ENCODE measurements at places on chromosomes 16 and 17.

DNA sequence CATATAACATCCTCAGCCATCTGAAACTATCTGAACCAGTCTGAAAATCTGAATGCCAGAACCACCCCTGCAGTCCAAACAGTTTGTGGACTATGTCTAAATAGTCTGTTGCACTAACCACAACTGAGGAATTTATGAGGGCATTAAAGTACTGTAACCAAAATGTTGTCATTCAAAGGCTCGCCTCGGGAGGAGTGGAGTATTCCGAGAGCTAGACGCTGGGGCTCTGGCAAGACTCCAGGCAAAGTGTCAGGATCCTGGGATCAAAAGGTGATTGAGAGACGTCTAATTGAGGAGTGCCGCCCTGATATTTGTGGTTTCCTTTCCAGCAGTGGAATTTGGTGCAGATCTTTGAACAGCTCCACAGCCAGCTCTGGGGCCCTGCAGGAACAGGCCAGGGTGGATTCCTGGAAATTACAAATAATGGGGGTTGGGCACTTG, 142.9 kb upstream of the MYOCD start:
- peak; percentile 91 for DNase-seq

GRCh38 chr16:89599451-89599858, 14.0 kb upstream of the DPEP1 start:
- no peak for DNase-seq

- DNase-seq, result peak; percentile 73
Measured at GRCh38 chr16:1182316-1182671, 29.4 kb downstream of the CACNA1H start.

DNA sequence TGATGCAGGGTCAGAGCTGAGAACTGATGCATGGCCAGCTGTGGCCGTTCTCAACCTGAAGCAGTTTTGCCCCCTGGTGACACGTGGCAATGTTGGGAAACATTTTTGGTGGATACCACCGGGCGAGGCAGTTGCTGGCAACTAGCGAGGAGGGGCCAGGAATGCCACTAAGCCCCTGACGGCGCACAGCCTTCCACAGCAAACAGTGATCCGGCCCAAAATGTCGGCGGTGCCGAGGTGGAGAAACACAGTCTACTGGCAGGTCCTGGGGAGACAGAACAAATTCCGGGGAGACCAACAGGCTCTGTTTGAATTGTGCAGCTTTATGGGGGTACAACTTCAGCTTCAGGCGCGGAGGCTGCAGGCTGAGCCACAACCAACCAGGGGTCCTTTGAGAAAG, 8.2 kb downstream of the SLC26A11 start:
- no peak for DNase-seq

GRCh38 chr16:50549561-50549915, 1.3 kb downstream of the NKD1 start:
- no peak for DNase-seq

GRCh38 chr17:69630056-69630635, 215.6 kb downstream of the MAP2K6 start:
- no peak for DNase-seq

GRCh38 chr17:19762515-19762961, 14.4 kb upstream of the ALDH3A1 start:
- peak; percentile 70 for DNase-seq
